ENCODE measurements at places on chromosomes 3 and 15.

DNA sequence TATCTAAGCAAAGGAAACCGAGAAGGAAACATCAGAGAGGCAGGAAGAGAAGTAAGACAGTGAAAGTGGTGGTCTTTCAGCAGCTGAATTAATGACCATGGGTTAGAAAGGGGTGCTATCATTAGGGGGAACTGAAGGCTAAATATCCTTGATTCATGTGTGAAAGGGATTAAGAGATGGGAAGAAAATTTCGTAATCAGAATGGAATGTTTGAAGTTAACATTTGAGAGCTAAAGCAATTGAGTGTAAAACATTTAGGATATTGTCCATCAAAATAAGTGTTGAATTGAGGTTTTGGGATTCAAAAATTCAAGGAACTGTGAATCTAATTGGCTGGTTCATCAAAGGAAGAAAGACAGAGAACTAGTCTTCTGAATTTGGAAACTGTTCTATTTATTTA lies 4.1 kb upstream of the ECT2 start:
- peaks cover 1% of the 10 kb centered on the region for H3K36me3 ChIP-seq
- H3K27ac ChIP-seq: no peak overlapping the region
- no peak for DNase-seq
- peaks cover under 1% of the 10 kb centered on the region for H3K4me1 ChIP-seq
- H3K4me3 ChIP-seq: no peak overlapping the region

- no peak overlapping the region for H3K27ac ChIP-seq
- H3K36me3 ChIP-seq: no peaks in the 10 kb centered on the region
- H3K27me3 ChIP-seq: no peaks in the 10 kb centered on the region
- H3K4me3 ChIP-seq: no peak overlapping the region
- DNase-seq: no peak
- H3K4me1 ChIP-seq: no peaks in the 10 kb centered on the region
These were observed 374.7 kb downstream of the TUSC7 start for GRCh38 chr3:117084277-117084676.

GRCh38 chr3:86737517-86737916 lies 253.4 kb downstream of the VGLL3 start:
- H3K36me3 ChIP-seq: no peaks in the 10 kb centered on the region
- H3K27ac ChIP-seq: no peak overlapping the region
- H3K27me3 ChIP-seq: no peaks in the 10 kb centered on the region

DNA sequence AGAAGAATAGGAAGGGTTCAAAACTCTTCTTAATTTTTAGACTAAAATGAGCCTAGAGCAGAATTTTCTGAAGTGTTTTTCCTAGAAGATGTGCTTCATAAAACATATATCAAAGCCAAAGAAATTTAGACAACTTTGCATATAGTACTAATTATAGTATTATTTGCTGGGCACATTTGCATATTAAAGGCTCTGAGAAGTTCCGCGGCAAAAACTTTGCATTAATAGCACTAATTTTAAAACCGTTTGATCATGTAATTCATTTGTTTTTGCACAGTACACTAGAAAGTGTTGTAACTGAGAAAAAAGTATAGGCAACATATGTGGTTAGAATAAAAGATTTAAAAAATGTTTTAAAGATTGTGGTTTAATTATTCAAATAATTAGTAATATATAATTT lies 412.0 kb upstream of the NR2F2 start:
- no peak overlapping the region for H3K4me3 ChIP-seq
- H3K4me1 ChIP-seq: no peaks in the 10 kb centered on the region
- no peaks in the 10 kb centered on the region for H3K36me3 ChIP-seq
- peaks cover 5% of the 10 kb centered on the region for H3K27me3 ChIP-seq
- H3K27ac ChIP-seq: no peak overlapping the region

DNA sequence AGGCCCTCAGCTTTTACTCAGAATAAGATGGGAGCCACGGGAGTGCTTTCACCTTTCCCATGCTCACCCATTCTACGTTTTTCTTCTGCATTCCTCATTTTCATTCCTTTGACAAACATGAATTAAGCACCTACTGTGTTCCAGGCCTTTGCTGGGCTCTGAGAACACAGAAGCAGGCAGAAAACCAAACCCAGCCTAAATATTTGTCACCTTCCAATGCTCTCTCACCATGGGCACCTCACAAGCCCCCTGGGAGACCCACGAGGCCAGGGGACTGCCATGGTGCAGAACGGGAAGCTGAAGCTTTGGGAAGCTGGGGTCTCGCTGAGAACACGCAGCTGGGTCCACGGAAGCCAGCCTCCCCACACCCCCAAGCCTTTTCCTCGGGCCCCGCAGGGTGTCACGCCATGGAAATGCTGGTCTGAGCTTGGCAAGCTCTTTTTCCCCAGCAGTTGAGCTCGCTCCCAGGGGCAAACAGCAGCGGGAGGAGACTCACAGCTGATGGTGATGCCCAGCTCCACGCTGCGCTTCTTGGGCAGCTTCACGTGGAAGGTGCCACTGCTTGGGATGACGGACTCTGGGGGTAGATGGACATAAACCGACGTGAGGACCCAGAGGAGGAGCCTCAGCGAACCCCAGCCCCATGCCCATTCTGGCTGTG lies 27.7 kb downstream of the GRIP2 start:
- H3K27me3 ChIP-seq: no peaks in the 10 kb centered on the region
- H3K36me3 ChIP-seq: no peaks in the 10 kb centered on the region
- no peak overlapping the region for H3K4me3 ChIP-seq
- no peak for DNase-seq
- H3K27ac ChIP-seq: no peak overlapping the region

GRCh38 chr15:96162322-96162721 lies 168.2 kb upstream of the NR2F2 start:
- H3K4me3 ChIP-seq: no peak overlapping the region
- H3K4me1 ChIP-seq: no peaks in the 10 kb centered on the region
- DNase-seq: no peak
- peaks cover 9% of the 10 kb centered on the region for H3K27me3 ChIP-seq

DNA sequence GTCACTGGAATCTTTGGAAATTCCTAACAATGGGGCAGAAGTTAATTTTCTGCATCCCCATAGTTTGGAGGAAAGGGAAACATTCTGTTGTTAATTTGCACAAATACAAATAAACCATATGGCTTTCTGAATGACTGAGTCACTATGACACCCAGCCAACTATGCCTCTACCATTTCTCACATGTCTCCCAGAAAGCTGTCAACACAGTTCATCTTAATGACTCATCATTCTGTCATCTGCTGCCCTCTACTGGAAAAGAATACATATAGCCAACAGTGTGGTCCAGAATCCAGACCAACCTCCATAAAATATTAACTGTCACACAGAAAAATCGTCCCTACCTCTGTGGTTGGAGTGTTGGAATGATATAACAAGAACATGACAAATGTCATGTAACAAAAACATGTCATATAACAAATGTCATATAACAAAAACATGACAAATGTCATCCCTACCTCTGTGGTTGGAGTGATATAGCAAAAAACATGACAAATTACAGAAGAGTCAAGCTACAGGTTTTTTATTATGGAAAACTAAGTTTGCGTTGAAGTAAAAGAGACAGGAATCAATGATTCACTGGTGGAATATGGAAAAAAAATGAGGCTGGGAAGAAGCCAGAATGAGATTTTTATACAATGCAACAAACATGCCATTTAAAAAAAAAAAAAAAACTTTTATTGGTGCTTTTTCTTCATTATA lies 47.7 kb upstream of the GYG1 start:
- H3K27ac ChIP-seq: no peak overlapping the region
- no peaks in the 10 kb centered on the region for H3K36me3 ChIP-seq
- no peaks in the 10 kb centered on the region for H3K4me1 ChIP-seq

- H3K36me3 ChIP-seq: peaks cover 3% of the 10 kb centered on the region
- H3K27ac ChIP-seq: no peak overlapping the region
- H3K4me1 ChIP-seq: no peaks in the 10 kb centered on the region
- H3K4me3 ChIP-seq: no peak overlapping the region
These were observed 61.7 kb downstream of the TFDP2 start for GRCh38 chr3:142087676-142088075.

- DNase-seq: no peak
- no peak overlapping the region for H3K4me3 ChIP-seq
- H3K4me1 ChIP-seq: no peaks in the 10 kb centered on the region
- no peaks in the 10 kb centered on the region for H3K36me3 ChIP-seq
- H3K27ac ChIP-seq: no peak overlapping the region
These were observed 674.1 kb downstream of the MECOM start for GRCh38 chr3:168989396-168989795.

GRCh38 chr3:59817511-59817910 lies 767.7 kb upstream of the CFAP20DC start:
- H3K36me3 ChIP-seq: no peaks in the 10 kb centered on the region
- no peak overlapping the region for H3K4me3 ChIP-seq
- H3K27me3 ChIP-seq: no peaks in the 10 kb centered on the region
- H3K27ac ChIP-seq: no peak overlapping the region

DNA sequence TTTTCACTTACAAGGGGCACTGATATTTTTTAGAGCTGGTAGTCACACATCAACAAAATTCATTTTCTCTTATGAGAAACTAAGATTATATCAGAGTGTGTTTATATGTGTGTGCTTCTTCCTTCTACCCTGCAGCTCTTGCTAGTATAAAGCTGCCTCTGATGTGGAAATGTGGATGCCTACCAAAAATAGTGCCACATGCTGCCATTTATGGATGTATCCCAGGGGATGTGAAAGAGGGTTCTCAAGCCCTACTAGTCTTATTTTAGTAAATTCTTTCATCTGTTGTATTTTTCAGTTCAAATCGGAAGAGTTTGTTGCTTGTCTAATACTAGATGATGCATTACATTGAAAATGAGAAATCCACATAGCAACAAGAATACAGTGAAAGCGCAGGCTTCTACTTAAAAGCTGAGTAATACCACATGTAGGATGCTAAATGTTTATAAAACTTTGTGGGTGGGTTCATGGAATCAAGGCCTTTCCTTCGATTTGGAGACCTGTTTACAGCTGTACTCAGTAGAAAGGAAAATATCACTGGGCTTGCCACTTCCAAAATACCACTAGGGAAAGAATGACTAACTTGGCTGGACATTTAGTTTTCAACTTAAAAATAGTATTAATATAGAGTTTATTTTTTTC lies 399.2 kb downstream of the EPHA3 start:
- DNase-seq: no peak
- no peaks in the 10 kb centered on the region for H3K27me3 ChIP-seq
- no peaks in the 10 kb centered on the region for H3K36me3 ChIP-seq
- H3K4me1 ChIP-seq: no peaks in the 10 kb centered on the region
- H3K27ac ChIP-seq: no peak overlapping the region

- H3K4me3 ChIP-seq: no peak overlapping the region
- H3K27me3 ChIP-seq: peaks cover 7% of the 10 kb centered on the region
- no peak overlapping the region for H3K27ac ChIP-seq
- H3K4me1 ChIP-seq: peaks cover 19% of the 10 kb centered on the region
- DNase-seq: no peak
- H3K36me3 ChIP-seq: no peaks in the 10 kb centered on the region
These were observed 266.1 kb downstream of the ADAMTSL3 start for GRCh38 chr15:83919978-83920510.

GRCh38 chr15:38721568-38721945 lies 156.9 kb upstream of the RASGRP1 start:
- H3K4me1 ChIP-seq: no peaks in the 10 kb centered on the region
- no peak for DNase-seq
- no peak overlapping the region for H3K4me3 ChIP-seq
- H3K27me3 ChIP-seq: no peaks in the 10 kb centered on the region

DNA sequence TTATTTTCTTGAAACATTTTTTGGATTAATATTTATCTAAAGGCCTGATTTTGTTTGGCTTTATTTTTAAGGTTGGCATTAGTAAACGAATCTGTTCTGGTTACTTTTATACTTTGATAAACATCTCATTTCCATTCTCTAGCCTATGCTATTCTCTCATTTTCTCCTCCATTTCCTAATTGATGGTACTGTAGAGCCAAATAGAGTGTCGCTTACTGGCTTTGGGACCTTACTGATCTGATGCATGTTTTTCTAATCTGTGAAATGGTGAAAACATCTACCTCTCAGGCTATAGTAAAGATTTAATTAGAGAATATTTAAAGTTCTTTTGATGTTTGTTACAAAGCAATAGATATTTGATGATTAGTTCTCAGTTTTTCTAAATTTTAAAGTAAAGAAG lies 1.6 kb downstream of the LNP1 start:
- H3K36me3 ChIP-seq: peaks cover 33% of the 10 kb centered on the region
- H3K4me1 ChIP-seq: peaks cover 39% of the 10 kb centered on the region
- H3K27ac ChIP-seq: peak overlapping the region; percentile 52
- peak overlapping the region; percentile 84 for H3K4me3 ChIP-seq
- DNase-seq: no peak
- no peaks in the 10 kb centered on the region for H3K27me3 ChIP-seq

GRCh38 chr3:192382861-192383260 lies 344.5 kb downstream of the FGF12 start:
- H3K27me3 ChIP-seq: no peaks in the 10 kb centered on the region
- no peaks in the 10 kb centered on the region for H3K4me1 ChIP-seq
- no peak overlapping the region for H3K27ac ChIP-seq
- H3K36me3 ChIP-seq: no peaks in the 10 kb centered on the region
- H3K4me3 ChIP-seq: no peak overlapping the region
